ENCODE measurements at places on chromosomes 3 and 15. TPM values are rescaled to one million over a fixed set of nuclear protein-coding genes. Genes with fewer than 3 reads are reported as not detected.

- no peak for DNase-seq
Observed at GRCh38 chr15:29092376-29093064, 177.1 kb downstream of the NSMCE3 start.

The FEZF2 gene
- not detected for polyA plus RNA-seq

DNA sequence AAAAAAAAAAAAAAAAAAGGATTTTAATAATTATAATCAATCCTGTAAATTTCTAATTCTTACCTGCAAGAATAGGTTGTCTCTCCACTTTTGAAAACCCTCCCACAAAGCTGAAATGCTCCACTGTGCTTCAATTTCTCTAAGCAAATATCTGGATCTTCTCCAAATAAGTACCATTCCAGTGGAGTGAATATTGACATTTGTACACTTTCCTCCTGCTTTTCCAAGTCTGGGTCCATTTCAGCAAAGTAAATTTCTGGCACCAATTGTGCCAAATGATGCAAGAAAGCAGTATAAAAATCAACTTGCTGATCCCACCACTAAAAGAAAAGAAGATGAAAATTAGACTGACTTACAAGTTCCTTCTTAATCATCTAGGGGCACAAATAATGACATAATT lies 19.9 kb downstream of the UBR1 start:
- no peak for DNase-seq

The ALDH1L1 gene
- polyA plus RNA-seq, result 33.1 TPM

- no peak for DNase-seq
Observed at GRCh38 chr15:31031471-31032067, 40.1 kb upstream of the MTMR10 start.

GRCh38 chr3:146071632-146072031 lies 89.4 kb downstream of the PLOD2 start:
- DNase-seq, result no peak

- no peak for DNase-seq
Observed at GRCh38 chr15:38300395-38300794, 47.8 kb downstream of the SPRED1 start.

- DNase-seq, result no peak
Observed at GRCh38 chr3:65560901-65561300, 477.8 kb downstream of the MAGI1 start.

DNA sequence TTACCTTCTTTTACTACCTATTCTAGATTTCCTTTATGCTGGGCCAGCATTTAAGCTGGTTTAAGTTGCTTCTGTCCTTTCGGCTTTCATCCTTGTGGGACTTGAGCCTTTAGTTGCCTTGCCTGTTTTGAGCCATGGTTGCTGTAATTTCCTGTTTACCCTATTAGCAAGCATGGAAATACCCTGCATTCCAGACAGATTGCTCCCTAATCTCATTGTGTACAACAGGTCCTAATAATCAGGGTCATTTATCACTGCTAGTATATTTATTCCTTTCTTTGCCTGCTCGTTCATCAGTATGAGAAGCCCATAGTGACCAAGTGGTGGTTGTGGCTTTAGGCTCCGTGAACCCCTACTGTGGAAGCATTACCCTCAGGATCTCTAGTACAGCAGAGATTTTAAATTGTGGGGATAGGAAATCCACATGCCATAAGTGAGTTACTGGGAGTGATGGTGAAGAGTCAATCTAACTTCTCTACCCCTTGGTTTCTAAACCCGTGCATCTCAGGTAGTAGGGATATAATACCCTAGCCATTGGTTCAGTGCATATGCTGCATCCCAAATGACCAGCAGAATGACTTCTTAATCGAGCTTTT lies 31.9 kb downstream of the NCK1 start:
- no peak for DNase-seq

The P2RY12 gene
- 1.3 TPM for polyA plus RNA-seq

The LIPC gene
- polyA plus RNA-seq, result 14.0 TPM

The UCN2 gene
- 0.19 TPM for polyA plus RNA-seq

- no peak for DNase-seq
Observed at GRCh38 chr3:39407259-39407629, 724 bp downstream of the RPSA start.

DNA sequence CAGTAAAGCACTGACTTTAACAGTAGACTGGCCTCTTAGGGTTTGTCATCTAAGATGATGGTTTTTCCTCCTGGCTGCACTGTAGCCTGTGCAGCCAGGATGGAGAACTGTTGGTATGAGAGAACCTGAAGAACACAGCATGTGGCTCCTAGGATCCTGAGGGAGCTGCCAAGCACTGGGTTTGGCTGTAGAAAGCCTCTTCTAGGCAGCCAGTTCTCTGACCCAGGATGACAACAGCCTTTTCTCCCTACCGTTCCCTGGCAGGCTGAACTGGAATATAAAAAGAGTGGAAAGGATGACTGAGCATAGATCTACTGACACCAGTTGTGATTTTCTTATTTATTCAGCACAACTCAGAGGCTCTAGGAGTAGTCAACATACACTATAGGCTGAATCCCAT lies 34.3 kb upstream of the MANF start:
- no peak for DNase-seq

DNA sequence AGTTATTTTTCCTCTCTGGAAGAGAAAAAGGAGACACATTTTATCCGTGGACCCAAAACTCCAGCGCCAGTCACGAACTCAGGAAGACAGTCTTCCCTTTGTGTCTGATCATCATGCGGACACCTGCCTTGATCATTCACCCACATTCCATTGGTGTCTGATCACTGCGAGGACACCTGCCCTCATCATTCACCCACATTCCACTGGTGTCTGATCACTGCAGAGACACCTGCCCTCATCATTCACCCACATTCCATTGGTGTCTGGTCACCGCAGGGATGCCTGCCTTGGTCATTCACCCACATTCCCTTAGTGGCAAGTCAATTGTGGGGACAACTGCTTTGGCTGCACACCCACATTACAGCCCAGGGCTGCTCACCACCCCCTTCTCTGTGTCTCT lies 148.9 kb downstream of the ROBO1 start:
- no peak for DNase-seq

DNA sequence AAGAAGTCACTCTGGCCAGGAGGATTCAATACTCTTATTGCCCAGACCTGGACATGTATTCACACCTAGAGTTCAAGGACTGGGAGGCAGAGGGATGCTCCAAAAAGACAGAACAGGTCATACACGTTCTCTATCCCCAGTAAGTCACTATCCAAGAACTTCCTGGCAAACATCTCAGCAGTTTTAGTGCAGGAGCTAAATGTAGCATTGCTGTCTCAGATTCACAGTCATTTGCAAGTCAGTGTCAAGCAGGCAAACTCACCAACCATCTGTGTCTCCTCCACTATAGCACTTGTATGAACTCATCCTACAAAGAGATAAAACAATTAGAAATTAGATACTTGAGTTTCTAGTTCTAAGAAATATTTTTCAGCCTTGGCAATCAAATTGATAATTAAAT lies 38.4 kb downstream of the ABHD17C start:
- DNase-seq, result no peak

GRCh38 chr3:54146506-54147239 lies 24.3 kb downstream of the CACNA2D3 start:
- DNase-seq, result no peak

DNA sequence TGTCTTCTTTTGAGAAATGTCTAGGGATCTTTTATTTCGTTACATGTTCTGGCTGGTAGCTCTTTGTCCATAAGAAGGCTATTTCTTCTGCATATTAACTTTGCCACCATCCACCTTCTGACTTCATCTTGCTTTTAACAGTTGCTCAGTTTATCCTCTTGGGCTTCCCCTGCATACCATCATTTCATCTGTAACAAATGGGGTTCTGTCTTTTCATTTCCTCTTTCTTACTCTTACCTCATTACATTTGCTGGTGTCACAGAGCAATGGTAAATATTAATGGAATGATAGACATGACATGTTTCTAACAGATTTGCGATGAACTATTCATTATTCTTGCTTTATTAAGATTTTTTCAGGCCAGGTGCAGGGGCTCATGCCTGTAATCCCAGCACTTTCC lies 62.4 kb downstream of the GASK1A start:
- DNase-seq, result no peak

The MRPL3 gene
- polyA plus RNA-seq, result 122 TPM

- DNase-seq, result no peak
Observed at GRCh38 chr15:48992096-48992495, 28.4 kb upstream of the SHC4 start.

DNA sequence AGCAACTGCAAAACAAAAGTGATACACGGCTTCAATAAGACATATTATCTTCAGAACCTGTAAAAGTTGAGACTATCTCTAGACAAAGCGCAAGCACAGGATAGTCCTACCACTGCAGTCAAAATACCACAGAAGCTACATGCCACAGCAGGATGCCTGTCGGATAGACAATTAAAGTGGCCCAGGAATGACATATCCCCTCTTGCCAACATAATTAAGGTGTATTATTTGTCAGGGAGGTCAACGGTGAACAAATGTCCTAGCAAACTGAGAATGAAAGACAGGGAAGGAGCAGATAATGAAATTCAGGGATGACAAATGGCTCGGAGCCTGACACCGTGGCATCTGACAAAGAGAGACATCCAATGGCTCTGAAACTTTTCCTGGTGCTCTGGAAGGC lies 185.7 kb downstream of the MECOM start:
- no peak for DNase-seq

The UNC45A gene
- 65.8 TPM for polyA plus RNA-seq

GRCh38 chr3:107599772-107600145 lies 77.0 kb downstream of the BBX start:
- DNase-seq, result no peak
